ENCODE measurements at places on chromosomes 1 and 21. TPM values are rescaled to one million over a fixed set of nuclear protein-coding genes. Genes with fewer than 3 reads are reported as not detected.
A peak's percentile ranks its signal among the peaks of the same experiment; 100 is the strongest.

- peaks cover 30% of the 10 kb centered on the region for H3K36me3 ChIP-seq
- H3K4me1 ChIP-seq, result no peaks in the 10 kb centered on the region
- peak overlapping the region; percentile 3 for H3K27ac ChIP-seq
- DNase-seq, result no peak
- no peak overlapping the region for H3K4me3 ChIP-seq
Observed at GRCh38 chr1:193102662-193103061, 2.6 kb downstream of the GLRX2 start.

- H3K4me1 ChIP-seq, result peaks cover 98% of the 10 kb centered on the region
- no peak overlapping the region for H3K4me3 ChIP-seq
- no peaks in the 10 kb centered on the region for H3K27me3 ChIP-seq
- peak overlapping the region; percentile 76 for H3K27ac ChIP-seq
- DNase-seq, result no peak
- H3K36me3 ChIP-seq, result no peaks in the 10 kb centered on the region
Observed at GRCh38 chr1:158011714-158012113, 18.3 kb downstream of the KIRREL1 start.

The CD2 gene
- not detected for total RNA-seq

DNA sequence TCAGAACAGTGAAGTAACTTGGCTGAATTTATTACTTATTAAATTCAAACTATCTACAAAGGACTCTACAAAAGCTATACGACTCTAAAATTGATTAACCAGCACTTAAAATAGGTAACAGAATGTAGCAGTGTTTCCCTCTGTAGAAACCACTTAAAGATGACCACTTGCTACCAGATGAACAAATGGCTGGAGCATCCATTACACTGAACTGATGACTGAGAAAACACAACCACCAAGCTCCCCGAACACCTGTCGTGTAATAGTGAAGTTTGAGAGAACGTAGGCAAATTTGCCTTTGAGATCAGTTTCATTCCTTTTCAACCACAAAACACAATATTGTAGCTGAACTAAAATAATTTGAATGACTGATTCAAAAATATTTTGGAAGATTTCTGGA, 226.7 kb downstream of the KCNT2 start:
- no peak overlapping the region for H3K27ac ChIP-seq
- H3K36me3 ChIP-seq, result no peaks in the 10 kb centered on the region
- no peaks in the 10 kb centered on the region for H3K4me1 ChIP-seq
- no peaks in the 10 kb centered on the region for H3K27me3 ChIP-seq
- DNase-seq, result no peak

The FCRL6 gene
- 1.9 TPM for total RNA-seq

GRCh38 chr1:87826681-87827251, 498.1 kb downstream of the LMO4 start:
- no peak overlapping the region for H3K27ac ChIP-seq
- no peaks in the 10 kb centered on the region for H3K36me3 ChIP-seq
- H3K4me3 ChIP-seq, result no peak overlapping the region
- no peaks in the 10 kb centered on the region for H3K27me3 ChIP-seq
- DNase-seq, result peak; percentile 40

- peaks cover 7% of the 10 kb centered on the region for H3K4me1 ChIP-seq
- no peak overlapping the region for H3K27ac ChIP-seq
- H3K4me3 ChIP-seq, result no peak overlapping the region
Observed at GRCh38 chr1:179590671-179591070, 961 bp upstream of the TDRD5 start.

- H3K4me3 ChIP-seq, result no peak overlapping the region
- no peaks in the 10 kb centered on the region for H3K27me3 ChIP-seq
- DNase-seq, result no peak
- no peaks in the 10 kb centered on the region for H3K36me3 ChIP-seq
- peaks cover 38% of the 10 kb centered on the region for H3K4me1 ChIP-seq
- peak overlapping the region; percentile 15 for H3K27ac ChIP-seq
Observed at GRCh38 chr1:8016210-8016894, 9.8 kb downstream of the ERRFI1 start.

DNA sequence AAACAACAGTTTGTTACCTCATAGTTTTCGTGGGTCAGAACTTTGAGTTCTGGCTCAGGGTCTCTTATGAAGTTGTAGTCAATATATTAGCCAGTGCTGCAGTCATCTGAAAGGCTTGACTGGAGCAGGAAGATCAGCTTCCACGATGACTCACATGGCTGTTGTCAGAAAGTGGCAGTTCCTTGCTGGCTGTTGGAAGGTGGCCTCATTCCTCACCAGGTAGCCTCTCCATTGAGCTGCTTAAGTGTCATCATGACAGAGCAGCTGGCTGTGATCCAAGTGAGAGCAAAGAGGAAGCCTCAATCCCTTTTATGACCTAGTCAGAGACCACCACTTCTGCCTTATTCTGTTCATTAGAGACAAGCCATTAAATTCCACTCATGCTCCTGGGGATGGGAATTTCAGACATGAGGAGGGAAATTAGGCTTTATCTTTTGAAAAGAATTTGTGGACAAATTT, 5.6 kb downstream of the OSBPL9 start:
- DNase-seq, result peak; percentile 61
- no peaks in the 10 kb centered on the region for H3K36me3 ChIP-seq
- H3K27ac ChIP-seq, result peak overlapping the region; percentile 7

The GPR157 gene
- 10.5 TPM for total RNA-seq

DNA sequence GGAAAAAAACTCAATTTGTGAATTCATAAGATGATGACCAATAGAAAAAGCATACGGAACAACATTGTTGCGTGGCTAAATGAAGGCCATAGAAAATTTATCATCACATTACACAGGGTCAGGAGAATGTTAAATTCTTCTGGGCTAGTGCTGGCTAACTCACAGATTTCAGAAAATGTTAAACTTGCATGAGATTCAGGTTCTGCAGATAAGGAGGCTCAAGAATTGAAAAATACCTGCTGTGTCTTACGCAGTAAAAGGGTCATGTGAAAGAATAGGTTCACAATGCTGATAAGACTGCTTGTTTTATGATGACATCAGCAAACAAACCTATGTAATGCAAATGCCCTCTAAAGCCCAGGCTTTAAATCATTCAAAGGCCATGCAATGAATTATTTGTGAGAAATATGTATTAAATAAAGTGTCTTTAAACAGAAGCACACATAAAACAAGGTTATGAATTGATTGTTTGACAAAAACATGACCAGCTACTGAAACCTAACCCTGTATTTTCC, 378.8 kb downstream of the USP25 start:
- H3K4me1 ChIP-seq, result no peaks in the 10 kb centered on the region
- no peaks in the 10 kb centered on the region for H3K27me3 ChIP-seq
- H3K36me3 ChIP-seq, result no peaks in the 10 kb centered on the region
- H3K4me3 ChIP-seq, result no peak overlapping the region

- H3K4me3 ChIP-seq, result no peak overlapping the region
- no peak for DNase-seq
- H3K27ac ChIP-seq, result no peak overlapping the region
- H3K27me3 ChIP-seq, result no peaks in the 10 kb centered on the region
Observed at GRCh38 chr1:18376661-18377060, 104.1 kb upstream of the KLHDC7A start.

The CBR1 gene
- 283 TPM for total RNA-seq

- no peak for DNase-seq
- H3K27ac ChIP-seq, result no peak overlapping the region
- H3K4me3 ChIP-seq, result no peak overlapping the region
Observed at GRCh38 chr1:53020588-53020987, 41.4 kb upstream of the PODN start.

The GPR89A gene
- total RNA-seq, result 20.4 TPM

DNA sequence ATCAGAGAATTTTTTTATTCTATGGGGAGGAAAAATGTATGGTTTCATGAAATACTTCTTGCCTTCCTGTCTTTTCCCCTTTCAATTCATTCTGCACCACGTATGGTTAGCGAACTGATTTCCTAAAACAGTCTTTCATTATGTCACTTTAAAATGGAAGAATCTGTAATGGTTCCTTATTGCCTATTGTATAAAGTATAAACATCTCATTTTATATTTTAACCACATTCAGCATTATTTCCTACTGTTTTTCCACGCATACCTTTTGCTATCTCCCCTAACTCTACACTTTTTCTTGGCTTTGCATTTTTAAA, 232.3 kb upstream of the B3GALT2 start:
- H3K27ac ChIP-seq, result peak overlapping the region; percentile 17
- peak overlapping the region; percentile 27 for H3K4me3 ChIP-seq

DNA sequence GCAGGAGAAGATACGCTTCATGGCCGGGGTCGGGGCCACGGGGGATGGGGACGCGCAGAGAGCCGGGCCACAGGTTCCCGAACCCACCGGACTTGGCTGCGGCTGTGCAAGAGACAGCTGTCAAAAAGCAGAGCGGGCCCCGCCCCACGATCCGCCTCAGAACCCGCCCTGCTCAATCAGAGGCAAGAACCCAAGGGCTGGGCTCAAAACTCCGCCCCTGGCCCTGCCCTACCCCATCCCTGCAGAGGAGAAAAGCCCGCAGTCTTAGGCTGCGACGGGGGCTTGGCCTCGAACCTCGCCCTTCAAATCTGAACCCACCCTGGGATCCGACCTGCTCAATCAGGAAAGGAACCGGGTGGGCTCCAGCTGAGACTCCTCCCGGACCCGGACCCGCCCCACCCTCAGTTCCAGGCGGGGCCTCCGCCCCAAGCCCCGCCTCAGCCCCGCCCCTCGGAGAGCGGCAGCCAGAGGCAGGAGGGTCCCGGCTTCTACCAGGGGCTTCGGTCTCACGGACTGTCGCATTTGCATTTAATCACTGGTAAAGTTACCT, at the start of gene ANKRD35:
Gene ANKRD35, minus strand, starts transcription at position 129 of the 550 bp plus-strand sequence. Its CDS starts 108 bp downstream, at position 21.
- peak; percentile 78 for DNase-seq
- H3K4me3 ChIP-seq, result peak within 1 kb of the TSS; percentile 66
- no peaks in the 10 kb centered on the region for H3K27me3 ChIP-seq
- H3K36me3 ChIP-seq, result no peaks in the 10 kb centered on the region
- no peaks in the 10 kb centered on the region for H3K4me1 ChIP-seq
- peak within 1 kb of the TSS; percentile 0 for H3K27ac ChIP-seq

GRCh38 chr1:202229376-202229775, 35.8 kb downstream of the LGR6 start:
- no peak overlapping the region for H3K27ac ChIP-seq
- no peaks in the 10 kb centered on the region for H3K27me3 ChIP-seq
- no peaks in the 10 kb centered on the region for H3K4me1 ChIP-seq
- DNase-seq, result no peak
- no peaks in the 10 kb centered on the region for H3K36me3 ChIP-seq
- no peak overlapping the region for H3K4me3 ChIP-seq

The PTPN14 gene
- 25.8 TPM for total RNA-seq

DNA sequence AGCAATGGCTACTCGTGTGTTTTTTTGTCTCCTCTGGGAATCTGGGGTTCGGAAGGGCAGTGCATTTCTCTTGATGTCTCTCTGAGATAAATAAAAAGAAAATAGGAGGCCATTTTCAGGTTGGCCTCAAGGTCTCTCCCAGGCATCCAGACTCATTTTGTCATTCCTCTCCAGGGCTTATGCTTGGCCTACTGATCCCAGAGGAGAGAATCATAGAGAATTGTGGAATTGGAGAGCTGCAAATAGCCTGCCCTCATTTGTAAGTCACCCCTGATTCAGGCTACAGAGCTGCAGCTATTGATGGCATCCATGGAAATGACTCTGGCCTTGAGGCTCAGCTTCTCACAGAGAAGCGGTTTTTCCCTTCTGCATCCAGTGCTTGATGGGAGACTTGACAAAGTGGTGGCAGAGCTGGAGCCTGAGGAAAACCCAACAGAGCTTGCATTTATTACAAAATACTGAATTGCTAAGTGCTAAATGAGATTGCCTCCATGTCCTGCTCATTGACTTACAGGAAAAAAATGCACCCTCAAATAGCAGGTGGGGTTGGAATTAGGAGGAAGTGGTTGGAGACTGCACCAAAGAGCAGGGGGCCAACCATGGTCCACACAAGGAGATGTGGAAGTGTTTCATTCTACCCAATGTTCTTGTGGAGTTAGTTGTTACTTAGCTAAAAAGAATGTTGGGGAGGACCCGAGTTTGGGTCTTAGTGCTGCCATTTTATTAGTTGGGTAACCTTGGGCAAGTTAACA, 140.4 kb downstream of the S1PR1 start:
- H3K4me1 ChIP-seq, result peaks cover 10% of the 10 kb centered on the region
- H3K4me3 ChIP-seq, result no peak overlapping the region
- H3K36me3 ChIP-seq, result no peaks in the 10 kb centered on the region
- H3K27me3 ChIP-seq, result no peaks in the 10 kb centered on the region

DNA sequence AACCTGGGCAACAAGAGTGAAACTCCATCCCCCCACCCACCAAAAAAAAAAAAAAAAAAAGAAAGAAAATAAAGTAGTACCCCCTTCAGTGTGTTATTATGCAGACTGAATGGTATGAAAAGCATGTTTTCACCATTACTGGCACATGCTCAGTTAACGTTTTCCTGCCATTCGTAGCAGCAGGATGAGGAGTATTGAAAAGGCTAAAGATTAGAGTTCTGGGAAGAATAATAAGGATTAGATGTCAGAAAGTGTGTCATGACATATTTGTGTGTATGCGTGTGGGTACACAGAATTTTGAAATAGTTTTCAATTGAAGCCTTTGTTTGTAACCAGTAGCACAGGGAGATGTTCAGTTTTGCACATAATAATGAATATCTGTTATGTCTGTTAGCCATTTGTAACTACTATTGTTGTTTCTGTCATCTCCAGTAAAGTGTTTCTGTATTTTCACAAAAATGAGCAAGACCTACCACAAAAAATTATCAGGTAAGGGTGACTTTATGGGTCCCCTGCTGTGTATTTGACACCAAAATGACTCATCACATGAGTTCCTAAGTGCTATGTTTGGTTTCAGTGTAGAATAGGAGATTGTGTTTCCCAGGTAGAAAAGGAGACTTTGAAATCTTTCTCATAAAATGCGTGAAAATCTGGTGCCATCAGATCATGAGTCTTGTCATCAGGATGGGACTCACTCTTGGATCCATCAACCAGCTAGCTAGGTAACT, 358.9 kb downstream of the DISC1 start:
- H3K36me3 ChIP-seq, result no peaks in the 10 kb centered on the region
- no peak overlapping the region for H3K4me3 ChIP-seq
- no peaks in the 10 kb centered on the region for H3K4me1 ChIP-seq
- peak overlapping the region; percentile 86 for H3K27ac ChIP-seq

GRCh38 chr1:93411000-93411399, 36.9 kb upstream of the FNBP1L start:
- H3K4me1 ChIP-seq, result no peaks in the 10 kb centered on the region
- H3K27ac ChIP-seq, result no peak overlapping the region
- H3K4me3 ChIP-seq, result no peak overlapping the region

The GUCA2A gene
- not detected for total RNA-seq

DNA sequence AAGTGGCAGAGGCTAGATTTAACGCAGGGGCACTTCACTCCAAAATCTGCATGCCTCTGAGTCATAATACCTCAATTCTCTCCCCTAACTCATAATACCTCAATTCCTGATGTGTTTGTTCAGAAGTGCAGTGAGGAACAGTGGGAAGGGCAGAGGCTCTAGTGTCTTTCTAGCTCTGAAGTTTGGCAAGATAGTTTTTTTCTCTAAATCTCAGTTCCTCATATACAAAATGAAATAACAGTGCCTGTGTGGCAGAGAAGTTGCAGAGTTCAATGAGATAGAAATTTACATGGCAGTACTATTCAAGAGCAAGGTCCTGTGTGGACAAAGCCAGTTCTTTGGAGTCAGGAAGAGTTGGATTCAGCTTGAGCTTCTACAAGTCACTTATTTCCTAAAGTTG, 9.8 kb downstream of the JUN start:
- DNase-seq, result no peak
- no peak overlapping the region for H3K4me3 ChIP-seq
- H3K27me3 ChIP-seq, result no peaks in the 10 kb centered on the region
- H3K4me1 ChIP-seq, result no peaks in the 10 kb centered on the region
- no peaks in the 10 kb centered on the region for H3K36me3 ChIP-seq
- H3K27ac ChIP-seq, result no peak overlapping the region

GRCh38 chr1:19926296-19927129, 3.1 kb upstream of the PLA2G2E start:
- no peaks in the 10 kb centered on the region for H3K4me1 ChIP-seq
- H3K27ac ChIP-seq, result no peak overlapping the region
- no peaks in the 10 kb centered on the region for H3K36me3 ChIP-seq
- no peak overlapping the region for H3K4me3 ChIP-seq

The IL22RA1 gene
- total RNA-seq, result not detected

Data from tibial nerve (tissue), 4 donors.